ENCODE measurements at places on chromosomes 3 and 15. TPM values are rescaled to one million over a fixed set of nuclear protein-coding genes. Genes with fewer than 3 reads are reported as not detected.

Gene UNC13C
- 0.08 TPM for total RNA-seq

Gene SLCO3A1
- total RNA-seq, result 23.1 TPM

Gene UBA7
- 19.7 TPM for total RNA-seq

Gene SEMA3F
- total RNA-seq, result 106 TPM

Gene DUOXA1
- total RNA-seq, result 58.1 TPM

Gene CACNA1D
- 3.9 TPM for total RNA-seq

Gene FEZF2
- total RNA-seq, result not detected

Gene TTBK2
- 6.0 TPM for total RNA-seq

Gene ATP2B2
- total RNA-seq, result not detected

Gene ABI3BP
- total RNA-seq, result 57.8 TPM

Gene SKOR1
- not detected for total RNA-seq

Gene ZNF80
- total RNA-seq, result not detected

Gene CYFIP1
- 108 TPM for total RNA-seq

Gene GOLGA6L4
- 1.4 TPM for total RNA-seq

Gene SLC51B
- total RNA-seq, result not detected

Gene CLDN16
- 5.1 TPM for total RNA-seq
